ENCODE measurements at places on chromosomes 2 and 18. TPM values are rescaled to one million over a fixed set of nuclear protein-coding genes. Genes with fewer than 3 reads are reported as not detected.

The MYCN gene
- not detected for total RNA-seq

The ANKRD29 gene
- not detected for total RNA-seq

The CLEC4F gene
- not detected for total RNA-seq

The OBSL1 gene
- not detected for total RNA-seq

The ADRA2B gene
- total RNA-seq = 0.37 TPM

The TMEFF2 gene
- total RNA-seq = not detected

- H3K4me1 ChIP-seq = no peaks in the 10 kb centered on the region
- H3K36me3 ChIP-seq = peaks cover 16% of the 10 kb centered on the region
- no peak overlapping the region for H3K4me3 ChIP-seq
- H3K27ac ChIP-seq = no peak overlapping the region
- DNase-seq = no peak
- no peaks in the 10 kb centered on the region for H3K27me3 ChIP-seq
Observed at GRCh38 chr2:222526480-222527277, 102.3 kb downstream of the SGPP2 start.

- no peaks in the 10 kb centered on the region for H3K36me3 ChIP-seq
- DNase-seq = no peak
- peaks cover 9% of the 10 kb centered on the region for H3K27me3 ChIP-seq
- H3K4me3 ChIP-seq = no peak overlapping the region
Observed at GRCh38 chr2:129504646-129505045, 474.8 kb upstream of the RAB6C start.

DNA sequence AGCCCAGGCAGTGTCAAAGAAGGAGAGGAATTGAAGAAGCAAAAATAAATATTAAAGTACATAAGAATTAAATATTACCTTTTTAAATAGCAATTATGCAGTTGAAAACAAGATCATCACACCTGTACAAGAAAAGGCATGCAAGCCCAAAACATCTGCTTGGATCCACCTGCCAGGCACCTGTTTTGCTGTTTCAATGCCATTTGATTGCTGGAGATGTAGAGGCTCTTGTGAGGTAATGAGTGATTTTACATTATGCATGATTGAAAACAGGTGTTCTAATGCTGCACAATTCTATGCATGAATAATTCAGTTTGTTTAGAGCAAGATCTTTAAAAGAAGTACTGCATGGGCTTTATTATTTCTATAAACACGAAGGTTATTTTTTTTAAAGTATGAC is 700.6 kb upstream of the ZEB2 start:
- peaks cover 25% of the 10 kb centered on the region for H3K4me1 ChIP-seq
- H3K27me3 ChIP-seq = no peaks in the 10 kb centered on the region
- no peak overlapping the region for H3K4me3 ChIP-seq
- H3K27ac ChIP-seq = no peak overlapping the region

- peaks cover 9% of the 10 kb centered on the region for H3K27me3 ChIP-seq
- no peak for DNase-seq
- no peaks in the 10 kb centered on the region for H3K36me3 ChIP-seq
- no peaks in the 10 kb centered on the region for H3K4me1 ChIP-seq
- no peak overlapping the region for H3K27ac ChIP-seq
Observed at GRCh38 chr2:70456585-70457495, 96.8 kb downstream of the TGFA start.

- no peaks in the 10 kb centered on the region for H3K4me1 ChIP-seq
- no peaks in the 10 kb centered on the region for H3K27me3 ChIP-seq
- H3K36me3 ChIP-seq = no peaks in the 10 kb centered on the region
- DNase-seq = no peak
- no peak overlapping the region for H3K4me3 ChIP-seq
Observed at GRCh38 chr2:49070716-49071115, 83.6 kb downstream of the FSHR start.

GRCh38 chr18:24831871-24832665 is 371.6 kb downstream of the HRH4 start:
- no peak for DNase-seq
- H3K27ac ChIP-seq = no peak overlapping the region
- no peak overlapping the region for H3K4me3 ChIP-seq
- H3K36me3 ChIP-seq = no peaks in the 10 kb centered on the region
- H3K4me1 ChIP-seq = no peaks in the 10 kb centered on the region

DNA sequence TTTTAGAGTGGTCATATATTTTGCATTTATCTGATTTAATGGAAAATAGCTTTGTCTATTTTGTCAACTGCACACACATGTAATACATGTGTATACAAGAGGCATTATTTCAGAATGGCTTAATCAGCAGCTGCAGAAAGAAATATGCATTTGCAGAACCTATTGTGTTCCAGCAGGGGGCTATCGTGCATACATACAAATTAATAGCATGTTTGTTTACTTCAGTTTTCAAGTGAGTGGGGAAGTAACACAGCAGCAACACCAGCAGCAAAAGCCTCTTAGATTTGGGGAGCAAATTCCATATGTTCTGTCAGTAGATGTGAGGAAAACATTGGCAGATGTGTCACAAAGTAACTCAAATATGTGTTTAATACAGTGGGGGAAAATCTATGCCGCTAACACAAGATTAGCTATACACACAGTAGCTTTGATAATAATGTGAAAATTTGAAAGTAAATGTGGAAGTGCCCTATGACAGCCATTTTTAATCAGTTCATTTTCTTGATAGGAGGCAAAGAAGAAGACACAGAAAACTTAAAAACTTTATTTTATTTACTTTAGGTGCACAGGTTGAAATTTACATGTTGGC is 218.1 kb downstream of the WDR7 start:
- DNase-seq = no peak
- H3K27me3 ChIP-seq = no peaks in the 10 kb centered on the region
- H3K27ac ChIP-seq = no peak overlapping the region
- no peaks in the 10 kb centered on the region for H3K4me1 ChIP-seq
- H3K36me3 ChIP-seq = no peaks in the 10 kb centered on the region

DNA sequence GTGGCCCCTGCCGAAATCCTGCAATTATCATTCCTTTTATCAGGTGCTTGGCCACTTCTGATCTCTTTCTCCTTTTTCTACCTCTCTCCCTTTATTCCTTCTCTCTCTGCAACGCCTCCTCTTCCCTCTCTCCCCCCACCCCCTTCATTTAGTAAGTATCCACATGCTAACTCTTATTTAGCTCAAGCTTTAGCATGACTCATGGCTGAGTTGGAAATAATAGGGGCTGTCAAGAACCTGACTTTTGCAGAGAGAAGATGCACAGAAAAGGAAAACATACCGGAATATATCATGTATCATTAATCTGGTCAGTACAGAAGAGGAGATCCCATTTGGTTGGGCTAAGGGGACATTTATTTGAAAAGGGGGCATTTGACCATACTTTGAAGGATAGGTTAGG is 33.1 kb downstream of the FAM171B start:
- H3K36me3 ChIP-seq = no peaks in the 10 kb centered on the region
- no peak for DNase-seq
- H3K4me3 ChIP-seq = no peak overlapping the region
- H3K27me3 ChIP-seq = no peaks in the 10 kb centered on the region
- H3K27ac ChIP-seq = no peak overlapping the region

DNA sequence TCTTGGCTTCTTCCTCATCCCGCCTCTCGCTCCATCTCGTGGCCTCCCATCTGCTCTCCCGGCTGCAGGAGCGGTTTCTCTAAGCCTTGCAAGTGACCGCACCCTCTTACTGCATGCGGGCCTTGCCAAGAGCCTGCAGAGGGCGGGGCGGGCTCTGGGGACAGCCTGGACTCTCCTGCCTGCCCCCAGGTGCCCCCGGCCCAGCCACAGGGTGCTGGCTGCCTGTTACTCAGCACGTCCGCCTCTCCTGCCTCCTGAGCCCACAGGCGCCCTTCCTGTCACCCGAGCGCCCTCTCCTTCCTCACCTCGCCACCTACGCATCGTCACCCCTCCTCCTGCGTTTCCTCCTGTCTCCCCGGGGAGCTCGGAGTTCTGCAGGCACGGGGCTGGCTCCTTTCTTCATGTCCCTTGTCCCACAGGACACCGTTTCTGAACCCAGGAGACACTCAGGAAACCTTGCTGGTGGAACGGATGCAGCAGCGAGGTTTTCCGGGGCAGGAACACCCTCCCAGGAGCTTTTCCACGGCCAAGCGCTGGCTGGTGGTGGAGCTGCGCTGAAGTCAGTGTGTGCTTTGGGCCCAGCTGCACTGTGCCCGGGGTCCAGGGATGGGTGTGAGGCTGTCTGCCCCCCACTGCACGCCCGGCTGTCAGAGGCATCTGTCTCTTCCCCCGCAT is 28.5 kb downstream of the HPCAL1 start:
- peak overlapping the region; percentile 65 for H3K27ac ChIP-seq
- H3K4me3 ChIP-seq = peak overlapping the region; percentile 79
- H3K27me3 ChIP-seq = no peaks in the 10 kb centered on the region
- H3K4me1 ChIP-seq = peaks cover 70% of the 10 kb centered on the region
- H3K36me3 ChIP-seq = peaks cover 9% of the 10 kb centered on the region

DNA sequence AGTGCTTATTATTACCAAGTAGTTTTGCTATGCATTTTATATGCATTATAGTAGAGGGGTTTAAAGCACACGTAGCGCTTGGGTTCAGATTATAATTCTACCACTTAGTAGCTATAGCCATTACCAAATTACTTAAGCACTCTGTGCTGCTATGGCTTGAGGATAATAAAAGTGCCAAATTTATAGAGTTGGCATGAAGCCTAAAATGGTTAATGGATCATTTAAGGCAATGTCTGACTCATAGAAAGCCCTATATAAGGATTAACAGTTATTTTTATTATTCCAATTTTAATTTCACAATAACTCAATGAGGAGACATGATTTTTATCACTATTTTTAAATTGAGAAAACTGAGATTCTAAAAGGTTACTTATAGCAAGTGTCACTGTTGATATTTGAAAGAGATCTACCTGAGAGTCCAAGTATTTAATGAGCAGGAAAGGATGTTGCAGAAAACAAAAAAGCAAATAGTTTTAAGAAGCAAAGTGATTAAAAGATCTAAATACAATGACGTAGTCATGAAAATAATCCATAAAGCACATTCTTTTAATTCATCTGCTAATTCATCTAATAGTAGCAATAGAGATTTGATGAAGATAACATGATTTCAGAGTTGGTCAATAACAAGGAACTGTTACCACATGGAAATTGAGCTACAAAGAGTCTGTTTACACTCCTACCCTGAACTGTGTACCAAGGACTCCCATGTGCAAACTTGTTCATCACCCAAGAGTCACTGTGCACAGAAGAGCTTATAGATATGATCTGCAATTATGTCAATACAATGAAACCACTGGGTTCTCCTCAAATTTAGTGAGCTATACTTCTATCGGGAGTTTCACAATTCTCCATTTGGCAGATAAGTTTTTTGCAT is 78.8 kb upstream of the DTNA start:
- H3K27ac ChIP-seq = no peak overlapping the region
- no peak for DNase-seq
- no peak overlapping the region for H3K4me3 ChIP-seq
- H3K36me3 ChIP-seq = no peaks in the 10 kb centered on the region
- H3K27me3 ChIP-seq = no peaks in the 10 kb centered on the region
- no peaks in the 10 kb centered on the region for H3K4me1 ChIP-seq

GRCh38 chr2:21195326-21195725 is 71.6 kb downstream of the TDRD15 start:
- H3K4me1 ChIP-seq = no peaks in the 10 kb centered on the region
- H3K4me3 ChIP-seq = no peak overlapping the region
- no peak for DNase-seq
- H3K27ac ChIP-seq = no peak overlapping the region
- peaks cover 5% of the 10 kb centered on the region for H3K27me3 ChIP-seq

DNA sequence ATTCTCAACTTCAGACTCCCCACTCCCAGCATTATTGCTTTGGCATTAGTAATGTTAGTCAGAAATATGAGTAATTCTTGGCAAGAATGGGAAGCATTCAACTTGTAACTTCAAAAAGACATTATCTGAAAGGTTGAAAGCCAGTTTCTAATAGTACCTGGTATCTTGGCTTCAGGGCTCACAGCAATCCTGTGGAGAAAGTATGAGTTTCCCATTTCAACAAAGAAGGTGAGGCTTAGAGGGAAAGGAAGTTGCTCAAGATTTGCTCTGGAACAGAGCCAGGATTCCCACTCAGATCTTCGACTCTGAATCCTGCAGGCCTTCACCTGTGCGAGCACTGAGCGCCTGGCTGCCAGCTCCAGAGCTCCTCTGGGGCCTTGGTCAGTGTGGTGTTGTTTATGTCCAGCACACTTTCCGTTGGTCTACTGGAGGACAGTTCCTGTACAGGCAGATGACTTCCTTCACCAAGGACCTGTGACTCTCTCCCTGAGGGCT is 136.1 kb downstream of the MCFD2 start:
- no peaks in the 10 kb centered on the region for H3K36me3 ChIP-seq
- H3K27ac ChIP-seq = no peak overlapping the region
- peaks cover 3% of the 10 kb centered on the region for H3K4me1 ChIP-seq

- H3K4me3 ChIP-seq = no peak overlapping the region
- H3K27ac ChIP-seq = no peak overlapping the region
- H3K36me3 ChIP-seq = no peaks in the 10 kb centered on the region
Observed at GRCh38 chr2:181760521-181760920, 80.2 kb upstream of the NEUROD1 start.
